Right ventricle myocardium superior (tissue), 1 donor: ENCODE measurements at places on chromosomes 11 and 22.
A peak's percentile ranks its signal among the peaks of the same experiment; 100 is the strongest.

- DNase-seq, result no peak
Measured at GRCh38 chr11:128713595-128713994, 19.7 kb downstream of the FLI1 start.

DNA sequence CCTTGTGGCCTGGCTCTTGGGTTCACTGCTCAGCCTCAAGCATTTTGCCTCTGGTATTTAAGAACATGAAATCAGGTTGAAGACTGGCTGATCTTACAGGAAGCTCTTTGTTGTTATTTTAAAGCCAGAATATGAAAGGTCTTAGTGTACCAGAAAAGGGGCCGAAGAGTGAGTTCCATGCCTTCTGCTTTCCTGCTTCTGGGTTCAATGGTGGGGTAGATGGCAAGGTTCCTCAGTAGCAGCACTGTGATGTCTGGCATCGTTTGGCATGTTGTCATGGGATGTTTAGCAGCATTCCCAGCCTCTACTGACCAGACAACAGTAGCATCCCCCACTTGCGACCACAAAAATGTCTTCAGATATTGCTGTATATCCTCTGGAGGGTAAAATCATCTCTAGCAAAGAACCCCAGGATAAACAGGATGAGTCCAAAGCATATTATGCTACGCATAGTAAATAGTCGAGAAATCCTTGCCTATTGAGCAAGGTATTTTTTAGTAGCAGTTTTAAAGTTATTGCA, 2.4 kb downstream of the VPS26B start:
- DNase-seq, result no peak

DNA sequence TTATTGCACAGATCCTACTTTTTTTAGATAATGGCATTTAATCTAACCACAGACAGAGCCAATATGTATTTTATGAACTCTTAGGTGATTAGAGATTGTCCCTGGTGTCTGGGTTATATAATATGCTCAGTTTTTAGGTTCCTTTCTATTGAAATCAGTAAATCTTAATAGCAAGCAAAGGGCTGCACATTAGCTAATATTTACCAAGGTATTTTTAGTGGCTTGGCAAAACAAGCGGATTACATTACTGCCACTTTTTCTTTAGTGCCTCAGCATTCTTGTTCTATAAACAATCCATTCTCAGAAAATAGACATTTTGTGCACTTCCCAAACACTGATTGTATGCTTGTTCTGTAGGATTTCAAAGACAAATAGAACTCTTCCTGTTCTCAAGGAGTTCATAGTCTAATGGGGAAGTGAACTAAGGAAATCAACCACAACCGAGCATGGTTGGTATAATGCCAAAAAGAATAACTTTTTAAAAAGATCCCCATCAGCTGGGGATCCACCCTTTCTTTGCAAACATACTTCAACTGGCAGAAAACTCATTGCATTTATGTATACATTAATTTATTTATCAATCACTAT, 23.8 kb downstream of the KCNJ1 start:
- DNase-seq, result no peak

GRCh38 chr22:32622004-32622743, 147.6 kb downstream of the FBXO7 start:
- DNase-seq, result peak; percentile 64

DNA sequence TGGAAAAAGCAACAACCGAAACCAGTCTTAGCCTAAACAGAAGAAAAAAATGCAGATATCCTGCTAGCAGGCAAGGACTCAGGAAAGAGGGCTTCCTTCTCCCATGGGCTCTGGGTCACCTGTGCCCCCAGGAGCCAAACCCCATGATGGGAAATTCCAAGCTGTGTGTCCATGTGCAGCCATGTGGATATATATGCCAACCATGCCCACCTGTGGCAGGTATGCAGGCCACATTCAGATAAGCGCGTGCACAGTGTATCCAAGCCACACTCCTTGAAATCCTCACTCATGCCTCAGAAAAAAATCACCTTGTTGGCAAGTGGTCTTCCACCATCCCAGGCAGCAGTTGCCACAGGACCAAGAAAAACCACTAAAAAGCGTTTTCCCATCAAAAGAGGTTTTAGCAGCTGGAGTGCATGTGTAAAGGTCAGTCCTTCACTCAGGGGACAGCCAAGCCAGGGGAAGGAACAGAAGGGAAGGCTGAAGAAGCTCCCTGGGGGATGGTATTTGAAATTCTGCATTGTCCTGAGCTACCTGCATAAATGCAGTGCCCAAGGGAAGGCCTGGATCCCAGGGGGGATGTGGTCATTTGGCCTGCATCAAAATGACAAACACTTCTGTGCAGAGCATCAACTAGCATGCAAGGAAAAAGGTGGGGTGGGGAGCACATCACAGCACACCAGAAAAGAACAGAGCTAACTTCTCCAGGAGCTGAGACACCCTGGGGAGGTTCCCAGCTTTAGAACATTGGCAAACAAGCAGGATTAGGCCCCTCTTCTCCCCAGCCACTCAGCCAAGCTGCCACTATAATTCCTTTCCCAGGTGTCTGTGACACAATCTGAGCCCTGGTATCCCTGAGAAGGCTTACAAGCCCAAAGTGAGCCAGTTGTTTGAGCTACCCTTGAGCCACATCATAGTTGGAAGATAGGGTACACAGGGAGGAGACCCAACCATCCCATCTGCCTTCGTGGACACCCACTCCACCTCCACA, 76.2 kb downstream of the GALNT18 start:
- no peak for DNase-seq

- DNase-seq, result no peak
Measured at GRCh38 chr11:32312865-32313403, 122.4 kb downstream of the WT1 start.

- peak; percentile 38 for DNase-seq
Measured at GRCh38 chr11:47337229-47337924, 15.1 kb downstream of the MYBPC3 start.

- peak; percentile 17 for DNase-seq
Measured at GRCh38 chr22:49005557-49005956, 822.1 kb downstream of the BRD1 start.

DNA sequence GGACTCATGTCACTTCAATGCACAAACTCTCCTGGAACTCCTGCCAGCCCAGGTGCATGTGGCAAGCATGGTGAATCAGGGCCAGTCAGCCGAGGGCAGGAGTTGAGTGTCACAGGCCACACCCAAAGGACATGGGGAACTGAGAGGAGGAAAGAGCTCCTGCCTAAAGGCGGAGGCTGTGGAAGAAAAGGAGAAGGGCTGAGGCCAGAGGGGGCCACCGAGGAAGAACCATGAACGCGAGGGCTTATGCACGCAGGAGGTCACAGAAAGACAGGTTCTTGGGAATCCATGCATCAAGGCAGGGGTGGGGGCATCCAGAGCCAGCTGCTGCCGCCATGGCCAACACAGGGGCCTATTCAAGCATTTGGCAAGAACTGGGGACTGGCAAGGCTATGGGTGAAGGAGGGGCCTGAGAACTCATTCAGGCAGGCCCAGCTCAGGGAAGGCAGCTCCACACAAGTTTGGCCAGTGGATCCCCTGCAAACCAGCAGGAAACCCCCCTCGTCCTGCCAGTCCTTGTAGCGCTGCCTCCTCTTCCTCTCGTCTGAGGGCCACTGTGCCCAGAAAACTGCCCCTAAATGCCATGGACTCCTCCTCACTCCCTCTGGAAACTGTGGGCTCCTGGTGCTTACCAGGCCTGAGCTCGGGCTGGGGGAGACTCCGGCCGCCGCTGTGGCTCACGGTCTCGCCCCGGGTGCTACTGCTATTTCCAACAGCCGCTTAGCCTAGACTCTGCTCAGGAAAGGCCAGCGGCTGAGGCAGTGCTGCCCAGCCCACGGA, 15.4 kb downstream of the PPM1F start:
- peak; percentile 64 for DNase-seq

DNA sequence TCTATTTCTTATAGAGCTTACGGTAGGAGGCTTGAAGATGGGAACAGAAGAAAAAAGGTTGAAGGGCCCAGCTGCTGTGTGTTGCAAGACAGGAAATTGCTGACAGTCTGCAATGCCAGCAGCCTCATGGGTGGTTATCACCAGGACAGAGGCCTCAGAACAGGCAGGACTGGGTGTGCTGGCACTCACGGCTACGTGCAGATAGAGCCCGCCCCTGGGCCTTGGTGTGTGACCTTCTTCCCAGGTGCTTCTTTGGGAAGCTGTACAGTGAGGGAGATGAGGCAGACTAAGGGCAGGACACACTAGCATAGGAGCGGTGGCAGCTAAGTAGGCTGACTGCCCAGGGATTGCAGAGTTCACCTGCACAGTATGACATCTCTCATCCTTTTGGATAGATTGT, 12.6 kb downstream of the PRAME start:
- DNase-seq, result peak; percentile 46

GRCh38 chr11:16028419-16028818, 327.9 kb downstream of the SOX6 start:
- DNase-seq, result no peak

- no peak for DNase-seq
Measured at GRCh38 chr11:46102843-46103242, 18.4 kb downstream of the PHF21A start.

GRCh38 chr11:13679768-13680167, 11.3 kb downstream of the FAR1 start:
- DNase-seq, result no peak

- DNase-seq, result peak; percentile 74
Measured at GRCh38 chr22:17213976-17214375, 5.3 kb downstream of the ADA2 start.

DNA sequence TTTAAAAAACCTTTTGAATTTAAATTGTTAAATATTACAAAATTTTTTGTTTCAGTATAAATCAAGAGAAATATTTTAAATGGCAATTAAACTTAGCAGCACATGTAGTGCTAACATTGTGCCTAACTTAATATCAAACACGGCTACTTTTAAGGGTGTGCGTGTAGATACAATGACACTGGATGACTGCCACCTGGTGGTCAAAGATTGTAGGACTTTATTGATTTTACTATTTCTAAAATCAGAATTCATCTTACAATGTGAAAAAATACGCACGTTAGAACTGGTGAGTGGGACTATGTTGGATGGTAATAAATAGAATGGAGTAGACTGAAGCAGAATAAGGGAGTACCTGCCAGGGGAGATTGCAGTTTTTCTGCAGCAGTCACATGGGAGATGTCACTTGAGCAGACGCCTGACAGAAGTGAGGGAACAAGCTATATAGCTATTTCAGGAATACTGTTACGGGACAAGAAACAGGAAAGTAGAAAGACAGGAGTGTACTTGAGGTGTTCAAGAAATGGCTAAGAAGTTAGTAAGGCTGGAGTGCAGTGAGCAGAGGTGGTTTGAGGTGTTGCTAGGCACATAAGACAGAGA, 52.9 kb downstream of the UVRAG start:
- DNase-seq, result no peak

GRCh38 chr11:46254133-46254491, 23.4 kb upstream of the CREB3L1 start:
- DNase-seq, result no peak

DNA sequence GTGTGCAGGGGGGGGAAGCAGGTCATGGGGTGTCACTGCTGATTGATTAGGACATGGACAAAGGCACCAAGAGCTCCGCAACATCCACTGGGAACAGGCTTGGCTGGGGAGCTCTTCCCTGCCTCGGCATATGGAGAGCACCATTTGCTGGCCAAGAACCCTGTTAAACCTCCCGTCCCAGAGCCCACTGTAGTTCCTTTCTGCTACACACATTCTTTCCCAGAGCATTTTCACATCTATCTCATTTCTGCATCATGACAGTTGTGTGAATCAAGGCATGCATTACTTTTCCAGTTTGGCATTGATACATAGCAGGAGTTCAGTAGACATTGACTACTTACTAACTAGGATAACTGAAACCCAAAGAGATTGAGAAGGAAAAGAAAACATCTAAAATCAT, 333.4 kb upstream of the B3GAT1 start:
- no peak for DNase-seq

- no peak for DNase-seq
Measured at GRCh38 chr11:74468521-74468920, 1.2 kb upstream of the KCNE3 start.

- DNase-seq, result peak; percentile 68
Measured at GRCh38 chr11:63882555-63883242, 34.3 kb downstream of the RCOR2 start.

- DNase-seq, result no peak
Measured at GRCh38 chr11:15870911-15871310, 485.4 kb downstream of the SOX6 start.

DNA sequence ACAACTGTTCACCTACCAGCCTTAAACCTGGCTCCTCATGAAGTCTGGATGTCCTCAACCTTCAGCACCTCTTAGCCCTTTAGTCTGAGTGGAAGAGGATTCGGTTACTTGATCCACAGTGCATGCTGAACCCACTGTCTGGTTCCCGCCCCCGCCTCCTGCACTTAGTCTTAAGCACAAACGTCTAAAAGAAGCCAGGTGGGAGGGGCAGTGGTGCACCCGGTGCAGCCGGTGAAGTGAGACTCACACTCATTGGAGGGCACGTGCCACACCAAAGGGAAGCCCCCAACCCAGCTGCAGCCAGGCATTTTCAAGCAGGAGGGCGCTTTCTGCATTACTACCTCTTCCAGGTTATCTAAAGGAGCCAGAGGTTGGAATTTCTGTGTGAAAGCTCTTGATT, 146.8 kb downstream of the COMMD9 start:
- no peak for DNase-seq

- no peak for DNase-seq
Measured at GRCh38 chr11:63595296-63595695, 18.9 kb downstream of the PLAAT3 start.

GRCh38 chr11:66782726-66783125, 53.7 kb upstream of the SPTBN2 start:
- no peak for DNase-seq

DNA sequence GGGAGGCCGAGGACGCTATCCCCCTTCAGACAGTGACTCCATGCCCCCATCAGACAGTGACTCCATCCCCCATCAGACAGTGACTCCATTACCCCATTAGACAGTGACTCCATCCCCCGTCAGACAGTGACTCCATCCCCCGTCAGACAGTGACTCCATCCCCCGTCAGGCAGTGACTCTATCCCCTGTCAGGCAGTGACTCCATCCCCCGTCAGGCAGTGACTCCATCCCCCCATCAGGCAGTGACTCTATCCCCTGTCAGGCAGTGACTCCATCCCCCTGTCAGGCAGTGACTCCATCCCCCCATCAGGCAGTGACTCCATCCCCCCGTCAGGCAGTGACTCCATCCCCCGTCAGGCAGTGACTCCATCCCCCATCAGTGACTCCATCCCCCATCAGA, 9.1 kb upstream of the TTLL8 start:
- DNase-seq, result no peak

DNA sequence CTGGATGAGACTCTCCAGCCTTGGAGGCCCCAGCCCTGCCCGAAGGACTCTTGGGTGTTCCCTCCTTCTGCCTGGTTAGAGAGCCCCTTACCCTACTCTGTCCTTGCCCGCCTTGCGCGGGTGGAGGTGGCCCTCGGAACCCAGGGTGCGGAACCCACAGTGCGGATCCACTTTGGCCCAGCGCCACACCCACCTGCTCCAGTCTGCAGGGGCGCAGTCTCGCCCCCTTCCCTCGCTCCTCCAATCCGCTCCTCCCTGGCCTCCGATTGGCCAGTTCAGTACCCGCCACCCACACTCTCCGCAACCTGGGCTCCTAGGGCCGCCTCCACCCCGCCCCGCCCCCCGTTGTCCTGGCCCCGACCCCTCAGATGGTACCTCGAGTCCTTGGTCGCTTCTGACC, 2.4 kb downstream of the CAPN1 start:
- DNase-seq, result no peak
